ENCODE measurements at places on chromosomes 2 and 18. TPM values are rescaled to one million over a fixed set of nuclear protein-coding genes. Genes with fewer than 3 reads are reported as not detected.

DNA sequence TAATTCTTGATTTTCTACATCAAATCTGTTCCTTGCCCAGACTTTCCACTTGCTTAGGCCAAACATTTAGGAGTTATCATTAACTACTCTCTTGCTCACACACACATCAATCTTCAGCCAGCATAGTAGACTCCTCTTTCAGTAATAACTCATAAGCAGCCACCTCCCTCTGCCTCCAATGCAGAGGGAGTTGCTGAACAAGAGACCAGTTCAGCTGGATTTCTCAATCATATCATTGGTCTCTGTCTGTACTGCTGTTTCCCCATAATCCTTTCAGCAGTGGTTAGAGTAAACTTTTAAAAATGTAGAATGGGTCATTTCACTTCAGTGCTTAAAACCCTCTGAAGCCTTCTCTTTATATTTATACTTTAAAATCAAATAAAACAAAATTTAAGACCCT lies 112.9 kb downstream of the SLC39A10 start:
- no peak for DNase-seq

- DNase-seq: no peak
These were observed 95.3 kb downstream of the COPS8 start for GRCh38 chr2:237180987-237181386.

GRCh38 chr2:172821370-172822338 lies 86.0 kb downstream of the RAPGEF4 start:
- no peak for DNase-seq

DNA sequence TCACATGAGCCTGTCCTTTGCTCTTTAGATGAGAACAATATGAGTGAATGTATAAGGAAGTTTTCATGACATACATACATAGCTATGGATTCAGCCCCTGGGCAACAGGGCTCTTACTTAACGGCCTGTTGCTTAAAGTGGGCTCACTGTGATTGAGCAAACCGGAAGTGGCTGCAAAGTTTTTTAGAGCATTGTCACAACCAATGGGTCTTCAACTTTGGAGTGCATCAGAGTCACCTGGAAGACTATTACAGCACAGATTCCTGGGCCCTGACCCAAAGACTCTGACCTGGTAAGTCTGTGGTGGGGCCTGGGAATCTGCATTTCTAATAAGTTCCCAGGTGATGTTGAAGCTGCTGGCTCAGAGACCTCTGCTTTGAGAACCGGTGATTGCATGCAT lies 106.3 kb upstream of the SEC11C start:
- DNase-seq: no peak

- no peak for DNase-seq
These were observed 123.8 kb downstream of the MBP start for GRCh38 chr18:77008576-77009315.

DNA sequence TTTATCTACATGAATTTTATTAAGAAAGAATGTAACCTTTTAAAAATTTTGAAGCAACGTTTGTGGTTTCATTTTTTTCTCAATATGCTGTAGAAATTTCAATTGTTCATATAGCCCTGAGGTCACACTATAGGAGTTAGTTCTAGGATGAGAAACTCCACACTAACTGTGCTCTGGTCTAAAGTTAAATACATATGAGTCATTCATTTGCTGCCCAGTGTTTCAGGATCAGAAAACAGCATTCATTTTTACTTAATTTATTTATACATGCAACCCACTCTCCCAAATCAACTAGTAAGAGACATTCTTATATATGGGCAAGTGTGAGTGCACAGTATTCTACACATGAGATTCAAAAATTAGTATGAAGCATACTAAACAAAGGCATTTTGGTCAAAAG lies 137.9 kb downstream of the DOCK10 start:
- no peak for DNase-seq

ANKAR gene
- 6.2 TPM for polyA plus RNA-seq

CYP26B1 gene
- 12.6 TPM for polyA plus RNA-seq

- DNase-seq: no peak
These were observed 28.9 kb upstream of the MTX2 start for GRCh38 chr2:176240301-176240700.

DNA sequence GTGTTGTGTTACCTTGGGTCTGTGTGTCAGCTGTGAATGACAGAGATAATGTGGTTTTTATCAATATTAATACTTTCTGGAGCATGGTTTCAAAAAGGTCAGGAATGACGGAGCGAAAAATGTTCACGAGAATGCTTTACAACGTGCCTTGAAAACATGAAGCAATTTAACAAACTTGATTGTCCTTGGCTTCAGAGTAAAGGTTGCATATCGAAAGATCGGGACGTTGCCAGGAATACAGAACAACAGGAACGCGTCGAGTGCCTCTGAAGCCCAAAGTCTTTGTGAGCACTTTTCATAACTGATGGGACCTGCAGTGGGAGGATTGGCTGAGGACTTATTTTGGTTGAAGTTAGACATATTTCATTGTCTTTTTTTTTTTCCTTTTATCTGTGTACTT lies 206.1 kb downstream of the ZNF407 start:
- no peak for DNase-seq

DNA sequence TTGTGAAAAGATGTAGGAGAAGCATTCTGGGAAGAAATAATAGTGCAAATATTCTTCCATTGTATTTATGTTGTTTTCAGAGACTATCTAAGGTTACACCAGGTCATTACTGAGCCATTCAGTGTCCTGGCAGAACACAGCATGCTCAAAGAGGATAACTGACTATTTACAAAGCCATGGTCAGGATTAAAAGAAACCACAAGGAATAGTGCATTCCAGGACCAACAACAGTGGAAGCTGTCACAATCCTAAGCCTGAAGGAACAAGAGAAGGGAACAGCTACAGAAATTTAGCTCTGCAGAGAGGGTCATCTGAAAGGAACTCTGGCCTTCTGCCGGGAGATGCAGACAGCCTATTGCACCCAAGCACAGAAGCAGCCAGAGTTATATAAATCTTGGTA lies 116.7 kb downstream of the DSC3 start:
- no peak for DNase-seq

TRIM43 gene
- polyA plus RNA-seq: not detected

SRSF7 gene
- polyA plus RNA-seq: 265 TPM

RAB31 gene
- 32.0 TPM for polyA plus RNA-seq

GRCh38 chr18:67131498-67131897 lies 385.0 kb downstream of the DSEL start:
- DNase-seq: no peak

GRCh38 chr2:38207168-38207567 lies 131.2 kb upstream of the CYP1B1 start:
- DNase-seq: no peak

ARHGAP15 gene
- polyA plus RNA-seq: 5.1 TPM

PIGN gene
- 30.4 TPM for polyA plus RNA-seq

Data from right renal cortex interstitium (tissue), 3 donors.